ENCODE measurements at places on chromosomes 12 and 14.

DNA sequence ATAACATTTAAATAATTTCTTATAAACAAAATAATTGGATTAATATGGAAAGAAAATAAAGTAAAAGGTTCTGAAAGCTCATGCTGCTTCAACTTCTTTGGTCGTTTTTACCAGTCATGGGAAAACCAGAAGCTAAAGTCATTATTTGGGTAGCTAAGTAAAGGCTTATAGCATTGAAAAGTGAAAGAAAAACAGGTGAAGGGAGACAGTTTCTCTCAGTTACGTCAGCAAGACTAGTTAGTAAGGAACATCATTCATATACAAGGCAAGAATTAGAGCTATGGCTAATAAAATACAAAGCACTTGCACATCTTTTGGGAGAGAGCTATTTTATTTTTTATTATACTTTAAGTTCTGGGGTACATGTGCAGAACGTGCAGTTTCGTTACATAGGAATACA lies 170.3 kb upstream of the SYT10 start:
- no peak for DNase-seq

DNA sequence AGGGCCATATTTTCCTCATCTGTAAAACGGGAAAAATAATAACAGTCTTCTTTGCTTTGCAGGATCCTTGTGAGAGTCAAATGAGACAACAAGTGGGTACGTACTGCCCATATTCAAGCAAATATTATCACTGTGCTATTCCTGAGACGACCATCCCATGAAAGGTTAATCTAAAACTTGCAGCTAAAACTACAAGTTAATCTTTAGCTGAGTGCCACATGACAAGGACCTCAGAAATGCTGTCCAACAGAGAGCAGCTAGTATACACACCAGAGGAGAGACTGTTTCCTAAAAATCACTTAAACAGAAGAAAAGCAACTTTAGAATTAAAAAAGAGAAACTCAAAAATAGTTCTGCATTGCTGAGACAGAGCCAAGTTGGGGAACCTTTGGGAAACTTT lies 162.7 kb upstream of the TMTC2 start:
- DNase-seq, result no peak

DNA sequence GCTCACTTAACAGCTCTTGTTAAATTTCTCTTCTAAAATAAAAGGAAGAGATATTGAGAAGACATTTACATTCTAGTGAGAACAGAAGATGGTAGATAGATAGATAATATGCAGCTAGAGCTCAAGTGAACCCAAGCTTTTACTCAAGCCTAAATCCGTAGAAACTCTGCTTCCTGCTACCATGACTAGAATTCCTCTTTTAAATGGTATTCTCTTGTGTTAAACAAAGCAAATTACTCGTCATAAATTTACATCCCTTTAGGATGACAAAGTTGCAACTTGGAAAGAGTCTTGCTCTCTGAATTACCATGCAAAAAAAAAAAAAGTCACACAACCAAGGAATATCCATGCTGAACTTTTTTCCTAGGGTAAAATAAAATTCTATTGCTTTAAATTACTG lies 160.7 kb upstream of the LRFN5 start:
- DNase-seq, result no peak

GRCh38 chr12:570435-570920 lies 92.8 kb downstream of the NINJ2 start:
- no peak for DNase-seq

DNA sequence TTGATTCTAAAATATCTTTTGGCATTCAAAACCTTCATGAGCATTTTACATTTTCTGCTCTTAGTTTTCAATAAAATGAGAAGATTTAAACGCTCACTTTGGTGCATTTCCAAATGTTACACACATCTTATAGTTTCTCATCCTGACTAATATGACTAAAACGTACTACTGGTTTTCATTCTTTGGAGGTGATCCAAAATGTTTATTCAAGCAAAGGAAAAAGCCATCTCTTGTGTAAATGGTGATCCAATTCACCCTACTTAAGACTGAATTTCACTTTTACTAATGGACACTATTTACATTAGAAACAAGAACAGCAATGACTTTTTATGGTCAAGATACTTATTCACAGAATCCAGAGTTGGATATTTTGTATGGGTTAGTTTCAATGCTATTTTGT lies 86.6 kb downstream of the KITLG start:
- DNase-seq, result no peak

DNA sequence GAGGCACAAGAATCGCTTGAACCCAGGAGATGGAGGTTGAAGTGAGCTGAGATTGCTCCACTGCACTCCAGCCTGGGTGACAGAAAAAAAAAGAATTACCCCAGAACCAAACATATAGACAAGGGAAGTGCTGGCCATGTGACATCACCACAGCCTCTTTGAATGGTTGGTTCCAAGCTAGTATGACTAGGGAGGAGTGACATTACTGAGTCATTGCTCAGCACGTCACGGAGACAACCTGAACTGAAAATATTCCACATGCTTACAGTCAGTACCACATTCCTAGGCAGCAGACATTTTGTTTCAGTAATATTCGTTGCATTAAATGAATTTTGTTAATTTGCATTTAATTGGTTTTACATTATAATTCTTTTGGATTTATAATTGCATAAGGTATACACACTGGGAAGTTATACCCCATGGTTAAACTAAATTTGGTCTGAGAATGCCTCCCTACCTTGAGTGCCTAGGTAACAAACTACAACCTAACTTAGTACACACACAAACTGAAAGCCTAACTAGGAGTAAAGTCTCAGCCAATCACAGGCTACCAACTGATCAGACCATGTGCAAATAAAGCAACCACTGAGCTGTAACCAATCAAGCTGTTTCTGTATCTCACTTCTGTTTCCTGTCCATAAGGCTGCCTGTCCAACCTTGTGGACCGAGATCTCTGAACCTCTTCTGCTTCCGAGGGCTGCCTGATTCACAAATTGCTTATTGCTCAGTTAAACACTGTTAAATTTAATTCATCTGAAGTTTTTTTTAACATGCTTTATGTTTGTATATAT lies 164.4 kb downstream of the CAND1 start:
- no peak for DNase-seq

DNA sequence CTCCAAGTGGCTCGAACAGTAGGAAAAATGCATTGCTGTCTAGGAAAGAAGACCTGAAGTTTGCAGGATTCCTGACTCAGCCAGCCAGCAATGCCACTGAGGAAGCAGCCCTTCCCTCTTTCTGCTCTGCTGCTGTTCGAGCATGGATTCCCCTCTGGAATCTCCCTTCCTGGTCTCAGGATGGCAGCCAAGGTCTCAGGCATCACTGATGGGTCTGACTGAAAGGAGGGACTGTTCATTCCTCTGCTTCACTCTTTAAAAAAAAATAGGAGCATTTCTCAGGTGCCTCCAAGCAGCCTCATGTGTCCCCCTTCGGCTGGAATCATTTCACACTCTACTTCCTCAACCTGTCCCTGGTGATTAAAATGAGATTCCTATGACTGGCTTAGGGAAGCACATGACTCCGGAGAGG lies 62.4 kb downstream of the SLC15A4 start:
- DNase-seq, result no peak

DNA sequence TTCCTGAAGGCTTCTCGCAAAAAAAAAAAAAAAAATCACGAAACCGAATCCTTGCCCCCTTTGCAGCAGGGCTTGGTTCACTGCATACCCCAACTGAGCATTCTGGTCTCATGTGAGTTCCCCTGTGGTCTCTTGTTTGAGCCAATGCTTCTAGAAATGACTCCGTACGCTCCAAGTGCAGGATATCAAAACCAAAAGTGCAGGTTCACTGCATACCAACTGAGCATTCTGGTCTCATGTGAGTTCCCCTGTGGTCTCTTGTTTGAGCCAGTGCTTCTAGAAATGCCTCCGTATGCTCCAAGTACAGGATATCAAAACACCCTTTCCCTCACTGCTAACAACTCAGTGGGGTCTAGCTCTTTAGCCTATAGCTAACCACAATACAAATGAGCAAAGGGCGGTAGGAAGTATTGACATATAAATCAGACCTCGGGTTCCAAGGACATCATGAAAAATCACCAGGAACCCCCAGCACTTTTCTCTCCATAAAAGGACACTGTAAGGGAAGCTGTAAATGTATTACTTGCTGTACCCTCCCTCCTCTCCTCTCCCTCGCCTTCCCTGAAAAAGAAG lies 206.3 kb upstream of the NOS1 start:
- DNase-seq, result no peak

- no peak for DNase-seq
Observed at GRCh38 chr12:13367973-13368372, 171.4 kb downstream of the EMP1 start.

GRCh38 chr14:60249321-60250256 lies 568 bp downstream of the PPM1A start:
- peak; percentile 59 for DNase-seq

- DNase-seq, result no peak
Observed at GRCh38 chr12:131986910-131987309, 37.2 kb downstream of the EP400 start.

DNA sequence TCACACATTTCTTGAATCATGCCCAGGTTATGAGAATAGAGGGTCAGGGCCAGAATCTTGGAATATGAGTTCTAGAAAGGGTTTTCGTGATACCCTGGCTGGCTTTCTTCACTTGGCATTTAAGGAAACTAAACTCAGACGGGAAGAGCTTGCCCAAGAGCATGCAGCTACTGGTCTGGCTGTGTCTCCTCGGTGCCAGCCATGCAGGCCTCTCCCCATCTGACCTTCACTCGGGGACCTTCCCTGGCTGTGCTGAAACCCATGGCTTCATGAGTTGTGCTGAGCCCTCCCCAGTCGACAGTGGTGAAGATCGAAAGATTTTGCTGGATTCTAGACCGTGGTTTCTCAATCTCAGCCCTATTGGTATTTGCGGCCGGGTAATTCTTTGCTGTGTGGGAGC lies 38.0 kb downstream of the FOXN3 start:
- no peak for DNase-seq

DNA sequence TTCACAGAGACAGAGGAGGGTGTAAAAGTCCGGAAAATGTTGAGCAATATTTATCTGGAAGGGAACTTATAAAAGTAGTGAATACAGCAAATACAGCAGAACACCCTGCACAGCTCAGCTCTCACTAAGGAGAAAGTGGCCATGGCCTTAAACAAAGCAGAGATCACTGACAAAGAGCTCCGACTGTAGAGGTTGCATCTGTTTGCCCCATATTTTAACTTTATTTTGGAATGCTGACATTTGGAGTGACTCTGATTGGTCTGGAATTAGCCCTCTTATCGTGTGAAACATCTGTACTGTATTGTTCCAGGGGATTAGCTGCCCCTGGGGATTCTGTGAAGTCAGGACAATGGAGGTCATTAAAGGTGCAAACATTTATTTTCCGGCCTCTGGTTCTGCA lies 1275.7 kb upstream of the FLRT2 start:
- DNase-seq, result no peak

DNA sequence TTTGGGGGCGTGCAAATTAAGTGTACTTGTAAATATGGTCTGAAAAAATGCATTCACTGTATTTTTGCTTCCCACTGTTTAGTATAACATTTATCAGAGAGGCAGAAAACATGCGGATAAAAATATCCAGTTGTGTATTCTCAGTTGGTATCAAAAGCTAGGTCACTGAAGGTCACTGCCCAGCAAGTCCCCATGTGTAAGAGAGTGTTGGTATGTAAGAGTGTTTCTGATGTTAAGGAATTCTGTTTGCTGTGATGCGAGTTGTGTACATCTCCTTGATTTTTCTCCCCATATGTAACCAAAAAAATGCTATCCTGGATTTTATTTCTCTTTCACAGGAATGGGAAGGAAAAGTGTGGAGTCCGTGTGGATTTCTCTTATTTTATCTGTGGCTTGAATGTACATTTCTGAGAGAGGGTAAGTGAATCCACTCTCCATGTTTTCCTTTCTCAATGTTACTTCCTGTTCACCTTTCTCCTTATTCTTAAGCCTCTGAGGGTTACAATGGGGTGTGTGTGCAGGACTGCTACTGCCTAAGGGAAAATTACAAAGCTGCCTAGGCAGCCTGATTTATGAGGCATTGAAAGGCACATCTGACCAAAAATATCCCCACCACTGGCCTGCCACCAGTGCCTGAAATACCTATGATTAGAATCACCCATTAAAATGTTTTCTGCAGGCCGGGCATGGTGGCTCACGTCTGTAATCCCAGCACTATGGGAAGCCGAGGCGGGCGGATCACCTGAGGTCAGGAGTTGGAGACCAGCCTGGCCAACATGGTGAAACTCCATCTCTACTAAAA lies 97.9 kb upstream of the USP44 start:
- DNase-seq, result no peak

DNA sequence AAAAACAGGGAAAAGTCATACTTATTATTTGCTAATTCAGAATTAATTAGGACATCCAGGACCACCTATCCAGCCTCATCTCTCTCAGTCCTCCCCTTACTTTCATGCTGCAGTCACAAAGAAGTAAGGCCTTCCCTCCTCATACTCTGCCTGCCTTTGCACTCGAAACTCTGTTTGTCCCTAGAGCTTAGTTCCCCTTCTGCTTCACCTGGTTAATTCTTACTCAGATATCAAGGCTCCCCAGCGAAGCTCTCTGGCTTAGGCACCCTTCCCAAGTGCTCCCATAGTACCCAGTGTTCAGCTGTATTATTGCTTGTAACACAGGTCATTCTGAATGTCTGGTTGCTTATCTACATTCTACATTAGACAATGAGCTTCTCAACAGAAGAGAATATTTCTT lies 81.3 kb downstream of the ERGIC2 start:
- DNase-seq, result no peak

DNA sequence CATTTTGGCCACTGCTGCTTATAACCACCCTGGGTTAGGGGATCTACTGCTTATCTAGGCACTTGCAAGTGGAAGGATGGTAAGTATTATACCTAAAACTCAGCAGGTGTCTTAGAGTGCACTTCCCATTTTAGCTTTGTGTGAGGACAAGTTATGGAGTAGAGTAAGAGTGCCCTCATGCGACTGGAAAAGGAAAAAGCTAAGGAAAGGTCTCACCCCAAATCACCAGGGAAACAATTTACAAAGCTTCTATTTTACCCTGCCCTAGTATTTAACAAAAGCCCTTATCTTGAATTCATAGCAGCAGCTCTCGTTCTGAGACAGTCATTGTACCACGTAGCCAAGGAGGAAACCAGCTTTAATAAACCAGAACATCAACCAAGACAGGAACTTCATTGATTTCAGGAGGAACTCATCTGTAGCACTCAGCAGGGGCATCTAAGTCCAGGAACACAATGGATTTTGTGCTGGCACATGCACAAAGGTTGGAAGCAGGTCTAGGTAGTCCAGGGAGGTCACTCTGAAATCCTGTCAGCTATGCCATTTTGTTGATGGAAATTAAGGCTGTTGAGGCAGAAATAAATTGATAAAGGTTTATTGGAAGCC lies 2.9 kb downstream of the RDH12 start:
- peak; percentile 65 for DNase-seq

- DNase-seq, result no peak
Observed at GRCh38 chr12:51863933-51864832, 15.7 kb upstream of the FIGNL2 start.

DNA sequence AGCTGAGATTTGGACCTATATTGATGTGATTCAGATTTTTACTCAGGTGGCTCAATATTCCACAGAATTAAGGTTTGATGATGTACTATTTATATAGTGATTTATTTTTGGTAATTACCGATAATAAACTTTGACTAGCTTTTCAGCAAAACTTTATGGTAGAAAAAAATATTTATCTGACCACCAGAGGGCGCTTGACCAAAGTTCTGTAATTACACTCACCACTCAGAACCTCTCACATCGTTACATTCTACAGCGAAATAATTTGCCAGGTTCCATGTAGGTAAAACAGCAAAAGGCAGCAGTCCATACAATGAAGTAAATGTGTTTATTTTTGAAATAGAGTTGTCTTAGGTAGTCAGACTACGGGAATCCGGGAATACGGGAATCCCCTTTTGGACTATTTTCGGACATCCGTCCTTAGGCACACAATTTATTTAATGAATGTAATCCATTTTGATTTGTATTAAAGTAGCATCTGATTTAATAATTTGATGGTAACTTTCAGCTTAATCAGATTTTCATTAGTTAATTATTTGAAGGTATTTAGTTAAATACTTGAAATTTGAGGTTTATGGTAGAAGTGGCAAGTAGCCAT lies 143.0 kb upstream of the DDHD1 start:
- DNase-seq, result peak; percentile 29
